Heart right ventricle (tissue), 16 donors: ENCODE measurements at places on chromosomes 5 and 9. TPM values are rescaled to one million over a fixed set of nuclear protein-coding genes. Genes with fewer than 3 reads are reported as not detected.

DNA sequence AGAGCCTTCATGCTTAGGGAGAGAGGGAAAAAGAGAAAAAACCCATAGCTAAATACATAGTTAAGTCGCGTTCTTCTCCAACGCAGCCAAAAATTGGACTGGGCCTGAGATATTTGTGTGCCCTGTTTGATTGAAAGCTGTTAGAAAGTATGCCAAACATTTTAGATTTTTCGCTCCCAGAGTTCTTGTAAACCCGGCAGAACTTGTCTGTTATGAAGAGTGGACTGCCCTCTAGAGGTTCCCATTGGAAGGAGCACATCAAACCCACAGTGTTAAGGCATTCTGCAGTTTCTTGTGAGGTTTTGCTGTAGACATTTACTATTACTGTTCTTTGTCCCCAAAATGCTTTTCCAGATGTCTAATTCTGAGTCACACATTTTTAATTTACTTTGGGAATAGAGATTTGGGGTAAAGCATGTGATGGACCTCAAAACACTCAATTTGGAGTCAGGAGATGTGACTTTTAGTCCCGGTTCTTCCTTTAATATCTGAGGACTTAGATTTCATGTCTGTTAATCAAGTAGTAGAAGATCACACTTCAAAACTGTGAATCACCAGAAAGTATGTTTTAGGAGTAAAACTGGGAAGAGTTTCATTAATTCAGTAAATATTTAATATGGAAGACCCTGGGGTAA is 96.6 kb downstream of the PCSK1 start:
- no peak for DNase-seq

DNA sequence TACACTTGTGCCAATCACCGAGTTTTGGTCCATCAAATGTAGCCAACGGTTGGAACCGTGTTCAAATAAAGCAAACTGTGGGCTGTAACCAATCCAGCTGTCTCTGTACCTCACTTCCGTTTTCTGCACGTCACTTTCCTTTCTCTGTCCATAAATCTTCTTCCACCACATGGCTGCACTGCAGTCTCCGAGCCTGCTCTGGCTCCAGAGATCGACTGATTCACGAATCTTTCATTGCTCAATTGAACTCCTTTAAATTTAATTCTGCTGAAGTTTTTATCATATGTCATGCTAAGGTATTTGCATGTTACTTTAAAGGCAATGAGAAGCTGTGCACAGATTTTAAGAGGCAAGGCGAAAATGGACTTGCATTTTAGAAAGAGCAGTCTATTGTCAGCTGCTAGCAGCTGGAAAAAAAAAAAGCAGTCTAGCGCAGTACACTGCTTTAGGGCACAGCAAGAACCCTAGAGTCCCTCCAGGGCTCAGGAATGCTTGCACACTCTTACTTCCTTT is 13.2 kb downstream of the TTC39B start:
- no peak for DNase-seq

DNA sequence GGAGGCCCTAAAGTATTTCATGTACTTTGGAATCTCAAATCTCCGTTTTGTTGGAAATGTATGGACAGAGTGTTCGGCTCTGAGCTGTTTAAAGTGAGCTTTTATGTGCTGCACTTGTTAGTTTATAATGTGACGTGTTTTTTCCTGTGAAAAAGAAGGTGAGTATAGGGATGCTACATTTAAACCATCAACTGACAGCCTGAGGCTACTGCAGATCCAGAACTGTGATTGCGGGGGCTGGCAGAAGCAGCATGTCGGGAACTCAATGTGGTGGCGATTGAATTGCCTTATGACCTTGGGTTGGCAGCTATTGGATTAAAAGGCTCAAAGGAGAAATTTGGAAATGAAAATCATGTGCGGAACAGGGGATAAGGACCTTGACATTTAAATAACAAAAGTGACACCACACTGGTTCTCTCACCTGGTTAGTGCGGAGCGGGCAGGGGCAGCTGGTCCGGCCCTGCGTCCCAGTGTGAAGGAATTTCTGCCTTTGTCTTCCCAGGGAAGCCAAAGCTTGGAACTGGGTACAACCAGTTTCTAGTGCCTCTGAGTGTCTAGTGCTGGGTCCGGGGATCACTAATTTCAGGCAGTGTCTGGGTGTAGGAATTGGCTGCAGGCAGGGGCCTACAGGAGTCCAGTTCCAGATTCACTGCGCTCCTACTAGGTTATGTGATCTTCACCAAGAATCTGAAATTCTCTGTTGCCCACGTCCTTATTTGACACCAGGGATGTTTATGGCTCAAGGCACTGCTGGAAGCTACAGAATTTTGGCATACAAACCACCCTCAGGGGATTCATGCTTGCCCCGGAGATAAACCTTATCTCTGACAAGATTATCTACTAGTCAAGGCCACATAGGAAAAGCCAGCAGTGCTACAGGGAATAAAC is 120.7 kb upstream of the ERCC6L2 start:
- DNase-seq = no peak

DNA sequence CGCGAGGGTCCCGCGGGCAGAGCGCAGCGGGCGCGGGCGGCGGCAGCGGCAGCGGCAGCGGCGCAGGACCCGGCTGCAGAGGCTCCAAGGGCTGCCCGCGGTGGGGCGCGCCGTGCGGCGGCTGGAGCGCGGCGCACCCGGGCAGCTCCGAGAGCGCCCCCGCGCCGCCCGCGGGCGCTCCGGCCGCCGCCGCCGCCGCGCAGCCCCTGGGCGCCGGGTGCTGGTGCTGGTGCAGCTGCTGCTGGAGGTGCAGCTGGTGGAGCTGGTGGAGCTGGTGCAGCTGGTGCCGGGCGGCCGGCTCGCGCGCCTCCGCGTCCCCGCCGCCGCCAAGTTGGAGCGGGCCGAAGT is 644 bp downstream of the IER5L start:
- DNase-seq = no peak

DNA sequence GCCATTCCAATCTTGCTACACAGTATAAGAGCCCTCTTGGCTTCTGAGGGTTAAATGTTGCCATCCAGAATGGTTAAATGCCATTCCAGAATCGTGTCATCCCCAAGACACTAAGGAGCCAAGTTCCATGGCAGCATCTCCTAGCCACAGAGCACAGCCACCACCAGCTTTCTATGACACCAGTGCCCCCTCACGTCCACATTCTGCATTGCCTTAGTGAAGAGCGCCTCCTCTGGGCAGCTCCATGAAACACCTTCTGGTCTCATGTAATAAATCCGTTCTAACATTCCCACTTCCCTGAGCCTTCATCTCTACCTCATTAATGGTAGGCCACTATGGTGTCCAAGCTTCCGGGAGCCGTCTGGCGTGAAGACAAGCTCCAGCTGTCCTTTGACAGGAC is 12.4 kb downstream of the CBY3 start:
- DNase-seq = no peak

PCDHGC4 gene
- polyA plus RNA-seq = 5.0 TPM
